GM12892 (cell line): ENCODE measurements at places on chromosomes 13 and 19.

- no peak for DNase-seq
Measured at GRCh38 chr13:80022146-80022545, 318.8 kb downstream of the SPRY2 start.

- DNase-seq, result no peak
Measured at GRCh38 chr19:29583196-29583999, 22.7 kb upstream of the POP4 start.

- no peak for DNase-seq
Measured at GRCh38 chr13:106103779-106104178, 431.7 kb downstream of the EFNB2 start.

DNA sequence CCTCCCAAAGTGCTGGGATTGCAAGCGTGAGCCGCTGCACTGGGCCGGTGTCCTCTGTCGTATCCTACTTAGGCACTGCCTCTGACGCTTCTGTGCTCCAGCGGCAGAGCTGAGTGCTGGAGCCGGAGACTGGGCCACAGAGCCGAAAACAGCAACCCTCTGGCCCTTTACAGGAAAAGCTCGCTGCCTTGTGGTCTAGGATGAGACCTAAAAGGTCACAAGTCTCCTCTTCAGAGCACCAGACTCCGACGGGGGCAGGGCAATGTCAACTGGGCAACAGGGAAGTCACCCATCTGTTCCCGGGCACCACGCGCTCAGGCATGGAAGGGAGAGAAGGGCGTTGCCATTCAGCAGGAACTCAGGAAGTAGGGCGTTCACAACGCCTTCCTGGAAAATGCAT lies 91.7 kb downstream of the GADD45B start:
- DNase-seq, result no peak

GRCh38 chr19:41957161-41957837 lies 1.8 kb downstream of the RABAC1 start:
- DNase-seq, result no peak

GRCh38 chr19:37942516-37942902 lies 35.5 kb downstream of the SIPA1L3 start:
- no peak for DNase-seq

GRCh38 chr13:92313382-92313781 lies 913.2 kb upstream of the GPC6 start:
- DNase-seq, result no peak

DNA sequence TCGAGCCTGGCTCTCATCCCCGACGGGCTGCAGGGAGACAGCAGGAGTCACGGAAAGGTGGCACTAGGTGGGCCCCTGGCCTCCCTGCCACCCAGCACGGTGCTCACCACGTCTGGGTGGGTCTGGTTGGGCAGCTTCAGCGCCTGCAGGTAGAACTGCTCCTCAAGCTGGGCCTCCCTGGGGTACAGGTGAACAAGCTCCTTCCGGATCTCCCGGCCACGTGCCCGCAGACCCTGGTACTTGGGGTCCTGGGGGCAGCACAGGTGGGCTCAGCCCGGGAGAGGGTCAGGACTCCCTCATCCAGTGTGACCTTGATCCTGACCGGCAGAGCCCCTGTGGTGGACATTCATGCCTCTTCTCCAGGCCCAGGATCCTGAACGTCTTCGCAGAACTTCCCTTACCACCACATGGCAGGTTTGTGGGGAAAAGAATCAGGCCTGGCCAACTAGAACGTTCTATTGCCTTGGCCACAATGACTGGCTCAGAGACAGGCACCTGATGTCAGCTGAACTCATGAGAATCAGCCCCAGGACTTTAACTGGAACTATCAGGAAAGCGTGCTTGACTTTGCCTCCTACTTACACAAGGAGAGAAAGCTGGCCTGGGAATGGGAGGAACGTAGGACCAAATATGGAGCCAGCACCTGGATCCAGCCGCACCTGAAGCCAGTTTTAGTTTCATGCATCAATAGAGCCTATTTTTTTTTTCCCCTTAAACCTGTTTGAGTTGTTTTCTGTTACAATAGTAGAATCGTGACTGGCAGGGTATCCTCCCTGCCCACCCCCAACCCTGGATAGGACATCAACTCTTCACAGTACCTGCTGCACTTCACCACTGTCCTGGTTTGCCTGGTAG lies 8.9 kb downstream of the SARS2 start:
- DNase-seq, result no peak

- DNase-seq, result no peak
Measured at GRCh38 chr19:5559804-5560133, 8.0 kb downstream of the TINCR start.

DNA sequence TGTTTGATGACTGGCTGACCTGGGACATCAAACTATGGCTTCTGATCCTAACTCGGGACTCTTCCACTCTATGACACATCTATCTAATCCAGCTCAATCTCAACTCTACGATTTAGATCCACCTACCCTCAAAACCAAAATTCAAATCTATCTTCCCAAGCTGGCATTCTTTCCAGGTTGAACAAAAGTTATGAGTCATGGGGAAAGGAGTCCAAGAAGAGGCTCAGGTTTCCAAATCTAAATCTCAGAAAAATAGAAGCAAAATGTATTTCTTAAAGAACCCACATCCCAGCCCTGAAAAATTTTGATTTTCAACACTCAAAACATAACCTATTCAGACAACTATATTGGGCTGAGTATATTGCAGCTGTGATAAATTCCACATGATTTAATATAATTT lies 143.9 kb upstream of the IPO5 start:
- DNase-seq, result no peak
